ENCODE measurements at places on chromosomes 12 and 14.

DNA sequence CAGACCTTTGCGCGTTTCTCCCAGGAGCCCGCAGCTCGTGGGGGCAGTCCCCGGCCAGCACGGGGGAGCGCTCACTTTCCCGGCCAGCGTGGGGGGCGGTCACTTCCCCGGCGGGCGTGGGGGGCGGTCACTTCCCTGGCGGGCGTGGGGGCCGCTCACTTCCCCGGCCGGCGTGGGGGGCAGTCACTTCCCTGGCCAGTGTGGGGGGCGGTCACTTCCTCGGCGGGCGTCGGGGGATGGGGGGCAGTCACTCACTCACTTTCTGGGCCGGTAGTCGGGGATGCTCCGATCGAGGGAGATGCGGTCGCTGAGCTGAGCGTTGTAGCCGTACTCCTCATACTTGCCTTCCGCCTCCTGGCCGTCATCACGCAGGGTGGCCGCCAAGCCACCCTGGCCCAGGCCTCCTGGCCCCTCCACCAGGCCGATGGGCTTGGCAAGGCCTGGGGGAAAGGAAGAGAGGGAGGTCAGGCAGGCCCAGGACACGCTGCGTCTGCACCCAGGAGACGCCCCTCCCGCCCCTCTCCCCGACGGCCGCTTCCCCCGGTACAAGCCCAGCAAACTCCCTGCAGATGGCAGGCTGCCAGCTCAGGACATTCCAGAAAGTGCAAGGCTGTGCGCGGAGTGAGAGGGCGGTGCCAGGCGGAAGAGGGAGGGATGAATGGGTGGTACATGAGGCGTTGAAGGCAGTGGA lies 43.3 kb downstream of the GALNT9 start:
- no peak for DNase-seq

DNA sequence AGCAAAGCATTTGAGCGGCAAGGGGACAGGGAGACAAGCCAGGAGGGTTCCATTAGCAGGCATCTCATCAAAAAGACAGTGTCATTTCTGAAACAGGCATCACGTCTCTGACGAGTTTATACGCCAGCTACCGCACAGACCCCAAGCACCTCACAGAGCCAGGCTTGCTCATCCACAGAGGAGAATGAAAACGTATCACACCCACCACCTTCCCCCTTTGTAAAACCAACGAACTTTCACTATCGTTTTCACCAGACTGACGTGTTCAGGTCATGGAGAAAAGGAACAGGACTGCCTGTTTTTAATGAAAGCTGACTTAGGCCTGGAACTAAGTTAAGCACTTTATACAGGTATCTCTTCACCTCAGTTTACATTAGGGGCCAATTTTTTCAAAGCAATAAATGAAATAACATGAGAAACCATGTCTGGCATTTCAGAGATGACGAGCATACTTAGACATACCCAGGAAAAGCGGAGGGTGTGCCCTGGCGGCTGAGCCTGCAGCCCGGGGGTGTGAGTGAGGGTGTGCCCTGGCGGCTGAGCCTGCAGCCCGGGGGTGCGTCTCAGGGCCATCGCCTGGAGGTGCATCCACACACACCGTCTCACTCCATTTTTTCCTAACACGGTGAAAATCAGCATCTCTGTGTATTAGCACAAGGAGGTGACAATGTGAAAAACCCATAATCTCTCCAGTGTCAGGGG lies 41.9 kb downstream of the STX2 start:
- no peak for DNase-seq

- DNase-seq = no peak
Measured at GRCh38 chr12:100987552-100988521, 193.3 kb downstream of the ANO4 start.

DNA sequence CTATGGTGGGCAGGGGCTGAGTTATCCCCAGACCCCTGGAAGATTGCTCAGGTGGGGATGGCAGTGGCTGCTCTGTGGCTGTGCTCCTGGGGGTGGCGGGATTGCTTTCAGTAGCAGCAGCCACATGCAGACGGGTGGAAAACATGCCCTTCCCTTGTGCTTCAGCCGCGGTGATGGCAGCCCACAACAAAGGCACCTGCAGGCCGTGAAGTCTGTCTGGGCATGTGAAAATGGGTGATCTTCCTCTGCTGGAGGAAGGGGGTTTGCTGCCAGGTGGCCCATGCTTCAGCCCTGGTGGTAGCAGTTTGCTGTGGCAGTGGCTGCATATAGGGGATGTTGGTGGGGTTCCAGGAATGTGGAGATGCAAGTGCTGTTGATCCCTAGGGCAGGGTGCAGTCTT lies 326.2 kb upstream of the RGS6 start:
- no peak for DNase-seq

- DNase-seq = no peak
Measured at GRCh38 chr14:93591506-93591905, 160.8 kb downstream of the UNC79 start.

- no peak for DNase-seq
Measured at GRCh38 chr14:63361790-63362189, 43.1 kb upstream of the GPHB5 start.

DNA sequence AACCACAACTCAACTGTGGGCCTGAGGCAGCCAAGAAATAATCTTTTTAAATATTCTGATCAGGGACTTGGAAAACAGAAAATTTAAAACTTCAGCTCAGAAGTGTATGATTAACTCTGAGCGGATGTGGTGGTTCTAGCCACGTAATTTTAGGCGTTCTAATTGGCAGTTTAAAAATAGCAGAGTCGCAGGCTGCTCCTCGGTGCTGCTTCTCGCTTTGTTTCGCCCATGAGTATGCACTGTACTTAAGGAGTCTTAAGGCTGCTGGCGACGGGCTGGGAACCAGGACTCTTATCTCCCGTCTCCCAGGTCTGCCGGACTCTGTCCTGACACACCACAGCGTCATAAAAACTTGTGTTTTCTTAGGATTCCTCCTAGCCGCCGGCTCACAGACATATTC lies 113.4 kb upstream of the PELI2 start:
- no peak for DNase-seq

DNA sequence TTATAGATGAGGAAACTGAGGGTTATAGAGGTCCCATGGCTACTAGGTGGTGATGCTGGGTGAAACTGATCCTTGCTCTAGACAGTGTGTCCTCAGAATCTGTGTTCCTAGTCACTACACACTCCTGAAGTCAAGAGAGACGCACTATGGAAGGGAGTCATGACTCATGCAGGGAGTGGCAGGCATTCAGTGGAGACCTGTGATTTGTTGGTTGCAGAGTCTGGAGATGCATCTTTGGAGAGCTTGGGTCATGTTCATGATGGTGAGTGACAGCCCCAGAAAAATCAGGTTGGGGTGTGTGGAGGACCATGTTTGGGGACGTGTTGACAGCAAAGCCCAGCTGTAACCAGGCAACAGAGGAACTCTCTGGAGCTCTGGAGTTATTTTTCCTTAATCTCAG lies 38.0 kb upstream of the FBXO21 start:
- DNase-seq = no peak

GRCh38 chr12:108126990-108127501 lies 2.0 kb upstream of the WSCD2 start:
- no peak for DNase-seq

GRCh38 chr12:87376722-87377121 lies 652.5 kb downstream of the C12orf50 start:
- DNase-seq = no peak

DNA sequence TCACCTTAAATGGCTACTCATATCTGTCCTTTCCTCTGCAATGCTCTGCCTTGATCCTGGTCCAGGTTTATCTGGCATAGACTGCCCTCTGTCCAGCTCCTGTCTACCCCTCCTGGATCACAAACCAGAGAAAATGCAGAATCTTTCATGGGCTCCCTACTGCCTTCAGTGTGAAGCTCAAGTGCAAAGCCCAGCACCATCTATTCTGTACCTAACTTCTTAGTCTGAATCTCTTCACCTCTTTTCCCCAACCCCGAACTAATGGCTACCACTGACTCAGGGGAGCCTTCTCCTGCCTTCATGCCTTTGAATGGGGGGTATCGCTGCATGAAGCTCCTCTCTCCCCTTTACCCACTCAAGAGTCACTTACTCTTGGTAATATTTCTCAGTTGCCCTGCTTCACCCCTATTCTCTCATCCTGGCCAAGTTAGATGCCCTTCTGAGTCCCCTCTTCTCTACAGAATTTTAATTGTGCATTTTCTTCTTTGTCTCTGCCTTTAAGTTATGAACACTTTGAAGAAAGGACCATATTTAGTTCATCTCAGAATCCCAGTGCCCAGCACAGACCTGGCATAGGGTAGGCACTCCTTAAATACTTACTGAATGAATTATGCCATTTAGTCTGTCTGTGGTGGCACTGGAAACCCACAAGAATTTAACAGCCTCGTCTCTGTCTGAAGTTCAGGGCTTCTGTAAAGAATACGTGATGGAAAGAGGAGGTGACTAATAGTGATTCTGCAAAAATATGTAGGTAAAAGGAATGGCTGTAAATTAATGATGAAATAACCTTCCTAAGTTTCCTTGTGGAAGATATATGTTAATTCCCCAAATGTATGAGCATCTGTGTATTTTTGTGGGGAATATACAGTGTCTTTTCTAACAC lies 191.3 kb upstream of the AMIGO2 start:
- DNase-seq = no peak

- DNase-seq = no peak
Measured at GRCh38 chr12:128583453-128583852, 240.3 kb downstream of the SLC15A4 start.

GRCh38 chr14:34051966-34052657 lies 101.2 kb upstream of the EGLN3 start:
- no peak for DNase-seq

GRCh38 chr12:113086249-113087164 lies 30.0 kb downstream of the DTX1 start:
- no peak for DNase-seq

GRCh38 chr14:103519043-103519836 lies 3.4 kb downstream of the CKB start:
- DNase-seq = no peak

- DNase-seq = no peak
Measured at GRCh38 chr14:105330491-105330895, 15.9 kb downstream of the PACS2 start.

GRCh38 chr14:99691111-99691885 lies 7.2 kb downstream of the CYP46A1 start:
- DNase-seq = no peak

GRCh38 chr12:64796205-64796845 lies 28.1 kb upstream of the TBC1D30 start:
- no peak for DNase-seq
